ENCODE measurements at places on chromosomes 3 and 15. TPM values are rescaled to one million over a fixed set of nuclear protein-coding genes. Genes with fewer than 3 reads are reported as not detected.

The GNAT1 gene
- not detected for total RNA-seq

The RARRES1 gene
- not detected for total RNA-seq

The MINAR1 gene
- total RNA-seq = 3.8 TPM

The CPN2 gene
- total RNA-seq = not detected

The CTXN2 gene
- not detected for total RNA-seq

All from Karpas-422 (cell line).